A549 treated with GW870086 at 1 μM for 4 hours (cell line): ENCODE measurements at places on chromosomes 1 and 21. TPM values are rescaled to one million over a fixed set of nuclear protein-coding genes. Genes with fewer than 3 reads are reported as not detected.

The APOBEC4 gene
- not detected in 5 replicates for total RNA-seq

The TTC39A gene
- total RNA-seq: 1.4 to 2.7 TPM (median 1.8 TPM) in 5 replicates

The ARTN gene
- 0.09 to 0.32 TPM (median 0.18 TPM) in 5 replicates for total RNA-seq

The JAM2 gene
- not detected in 5 replicates for total RNA-seq

The MX1 gene
- total RNA-seq: 1.4 to 2.4 TPM (median 1.7 TPM) in 5 replicates

The AK2 gene
- 142 to 159 TPM (median 153 TPM) in 5 replicates for total RNA-seq

The HES3 gene
- total RNA-seq: not detected in 5 replicates

The CSRP1 gene
- total RNA-seq: 377 to 522 TPM (median 389 TPM) in 5 replicates

The INAVA gene
- total RNA-seq: 43.6 to 60.0 TPM (median 49.4 TPM) in 5 replicates

The TAS1R3 gene
- total RNA-seq: 0.08 to 0.19 TPM (median 0.16 TPM) in 5 replicates

The TNFRSF8 gene
- total RNA-seq: 0.06 to 0.23 TPM (median 0.11 TPM) in 5 replicates

The KLHDC8A gene
- 0.66 to 1.1 TPM (median 0.79 TPM) in 5 replicates for total RNA-seq

The SMYD3 gene
- total RNA-seq: 12.2 to 14.4 TPM (median 13.9 TPM) in 5 replicates

The KRTAP19-2 gene
- total RNA-seq: not detected in 5 replicates

The SLC66A1 gene
- 16.0 to 23.9 TPM (median 21.4 TPM) in 5 replicates for total RNA-seq

The LCE1F gene
- total RNA-seq: not detected in 5 replicates

The TRPM2 gene
- total RNA-seq: 7.5 to 10.9 TPM (median 8.1 TPM) in 5 replicates
